ENCODE measurements at places on chromosomes 13 and 19. TPM values are rescaled to one million over a fixed set of nuclear protein-coding genes. Genes with fewer than 3 reads are reported as not detected.

DNA sequence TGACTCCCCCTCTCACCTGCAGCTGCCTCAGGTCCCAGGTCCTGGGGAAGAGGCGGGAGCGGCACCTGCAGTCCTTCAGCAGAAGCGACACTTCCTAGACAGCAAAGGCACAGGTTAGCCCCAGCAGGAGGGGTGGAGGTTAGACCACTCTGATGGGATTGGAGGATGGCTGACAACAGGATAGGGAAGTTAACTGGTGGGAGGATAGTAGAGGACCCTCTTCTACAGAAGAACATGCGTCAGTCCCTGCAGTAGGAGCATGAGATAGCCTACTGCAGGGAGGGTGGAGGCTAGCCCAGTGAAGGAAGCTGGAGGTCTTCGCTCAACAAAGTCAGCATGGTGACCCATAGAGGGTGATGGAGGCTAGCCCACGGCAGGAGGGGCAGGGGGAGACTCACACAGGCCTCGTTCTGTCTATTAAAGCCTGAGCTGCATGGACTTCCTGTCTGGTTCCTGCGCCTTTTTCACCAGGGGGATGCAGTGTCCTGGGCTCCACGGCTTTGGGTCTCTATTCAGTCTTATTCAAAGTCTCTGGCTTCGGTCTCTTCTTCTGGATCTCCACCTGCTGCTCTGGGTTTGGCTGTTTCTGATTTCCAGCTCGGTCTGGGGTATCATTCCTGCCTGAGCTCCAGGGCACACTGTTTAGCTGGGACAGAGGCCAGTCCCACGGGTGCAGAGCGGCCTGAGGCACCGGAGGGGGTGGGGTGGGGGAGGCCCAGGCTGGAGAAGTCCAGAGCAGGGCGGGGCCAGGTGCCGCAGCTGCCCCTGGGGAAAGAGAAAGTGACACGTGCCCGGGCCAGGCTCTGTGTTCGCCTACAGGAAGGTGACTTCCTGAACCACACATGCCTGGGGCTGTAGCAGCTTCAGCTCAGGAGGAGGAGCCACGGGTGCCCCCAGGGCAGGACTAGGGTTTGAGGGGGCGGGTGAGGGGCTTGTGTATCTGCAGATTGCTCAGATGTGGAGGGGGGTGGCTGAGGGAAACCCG lies 7.3 kb downstream of the IFNL3 start:
- DNase-seq: no peak

DNA sequence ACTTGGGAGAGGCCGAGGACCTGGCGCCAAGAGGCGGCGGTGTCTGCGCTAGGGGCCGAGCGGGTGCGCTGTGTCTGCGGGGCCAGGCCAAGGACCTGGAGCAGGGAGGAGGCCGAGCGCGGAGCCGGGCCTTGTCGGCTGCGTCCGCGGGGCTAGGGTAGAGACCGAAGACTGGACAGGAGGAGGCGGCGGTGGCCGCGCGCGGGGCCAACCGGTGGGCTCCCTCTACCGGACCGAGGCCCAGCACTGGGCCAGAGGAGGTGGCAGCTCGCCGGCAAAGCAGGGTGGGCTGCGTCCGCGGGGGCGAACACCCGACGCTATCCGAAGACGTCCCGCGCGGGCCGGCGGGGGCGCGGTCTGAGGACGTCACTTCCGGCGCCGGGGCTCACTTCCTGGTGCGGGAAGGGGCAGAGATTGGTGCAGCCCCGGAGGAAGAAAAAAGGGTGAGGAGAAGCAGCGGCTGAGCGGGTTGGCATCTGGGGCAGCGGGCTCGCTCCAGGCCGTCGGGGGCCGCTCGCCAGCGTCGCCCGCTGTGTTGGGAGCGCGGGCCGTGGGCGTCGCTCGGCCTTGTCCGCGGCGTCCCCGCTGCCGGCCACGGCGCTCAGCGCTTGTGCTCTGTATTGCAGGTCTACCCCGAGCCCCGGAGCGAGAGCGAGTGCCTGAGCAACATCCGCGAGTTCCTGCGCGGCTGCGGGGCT lies 38.3 kb downstream of the ARHGEF7 start:
- peak; percentile 97 for DNase-seq

FAAP24 gene
- total RNA-seq: 1.4 TPM

DNA sequence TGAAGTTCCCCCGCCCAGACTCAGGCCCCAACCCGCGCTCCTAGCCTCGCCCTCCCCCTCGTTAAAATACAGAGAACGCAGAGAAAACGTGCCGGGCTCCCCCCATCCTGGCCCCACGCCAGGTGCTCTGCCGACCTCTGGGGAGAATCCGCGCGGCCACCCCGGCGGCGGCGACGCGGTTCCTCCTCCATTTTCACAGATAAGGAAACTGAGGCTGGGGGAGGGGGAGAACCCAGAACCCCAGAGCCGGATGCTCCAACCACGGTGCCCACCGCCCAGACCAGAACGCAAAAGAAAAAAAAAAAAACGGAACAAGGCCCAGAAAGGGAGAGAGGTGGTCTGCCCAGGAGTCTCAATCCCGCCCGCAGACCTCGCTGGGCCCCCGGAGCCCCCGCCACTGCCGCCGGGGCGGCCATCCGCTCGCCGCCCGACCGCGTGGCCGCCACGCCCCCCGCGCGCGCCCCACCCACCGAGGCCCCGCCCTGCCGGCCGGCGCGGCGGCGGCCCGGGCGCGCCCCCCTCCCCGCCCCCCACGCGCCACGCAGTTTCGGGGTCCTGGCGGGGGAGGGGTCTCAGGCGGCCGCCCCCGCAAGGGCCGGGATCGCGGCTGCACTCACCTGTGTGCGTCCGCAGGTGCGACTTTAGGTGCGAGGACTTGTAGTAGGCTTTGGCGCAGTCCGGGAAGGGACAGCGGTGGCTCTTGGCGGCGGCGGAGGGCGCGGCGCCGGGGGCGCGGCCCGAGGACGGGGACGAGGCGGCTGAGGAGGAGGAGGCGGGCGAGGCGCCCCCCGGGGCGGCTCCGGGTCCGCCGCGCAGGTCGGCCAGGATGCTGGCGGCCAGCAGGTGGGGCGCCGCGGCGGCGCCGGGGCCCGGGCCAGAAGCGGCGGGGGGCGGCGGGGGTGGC lies 703 bp downstream of the KLF16 start:
- DNase-seq: peak; percentile 67

- no peak for DNase-seq
Observed at GRCh38 chr19:56660381-56661107, 11.0 kb downstream of the ZNF835 start.

DNA sequence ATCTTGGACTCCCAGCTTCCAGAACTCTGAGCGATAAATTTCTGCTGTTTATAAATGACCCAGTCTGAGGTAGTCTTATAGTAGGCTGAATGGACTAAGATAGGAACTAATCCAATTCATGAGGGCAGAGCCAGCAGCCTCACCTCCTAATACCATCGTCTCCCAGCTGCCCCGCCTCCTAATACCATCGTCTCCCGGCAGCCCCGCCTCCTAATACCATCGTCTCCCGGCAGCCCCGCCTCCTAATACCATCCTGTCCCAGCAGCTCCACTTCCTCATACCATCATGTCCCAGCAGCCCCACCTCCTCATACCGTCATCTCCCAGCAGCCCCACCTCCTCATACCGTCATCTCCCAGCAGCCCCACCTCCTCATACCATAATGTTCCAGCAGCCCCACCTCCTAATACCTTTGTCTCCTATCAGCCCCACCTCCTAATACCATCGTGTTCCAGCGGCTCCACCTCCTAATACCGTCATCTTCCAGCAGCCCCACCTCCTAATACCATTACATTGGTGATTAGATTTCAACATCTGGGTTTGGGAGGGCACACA lies 2.4 kb upstream of the ARGLU1 start:
- DNase-seq: peak; percentile 65

- no peak for DNase-seq
Observed at GRCh38 chr13:85545771-85546170, 253.4 kb downstream of the SLITRK6 start.

- DNase-seq: no peak
Observed at GRCh38 chr19:32977280-32977679, 5.2 kb downstream of the FAAP24 start.

CATSPERD gene
- total RNA-seq: not detected

DNA sequence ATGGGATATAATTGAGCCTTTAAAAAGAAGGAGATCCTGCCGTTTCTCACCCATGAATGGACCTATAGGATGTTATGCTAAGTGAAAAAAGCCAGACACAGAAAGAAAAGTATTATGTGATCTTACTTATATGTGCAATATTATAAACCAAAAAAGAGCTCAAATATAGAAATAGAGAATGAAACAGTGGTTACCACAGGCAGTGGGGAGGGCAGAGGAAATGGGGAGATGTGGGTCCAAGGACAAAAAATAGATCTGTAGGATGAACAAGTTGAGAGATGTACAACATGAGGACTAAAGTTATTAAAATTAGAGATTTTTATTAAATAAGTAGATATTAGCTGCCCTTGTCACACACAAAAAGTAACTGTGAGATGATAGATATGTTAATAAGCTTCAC lies 29.1 kb downstream of the TDRD3 start:
- no peak for DNase-seq

GRCh38 chr13:100892981-100893380 lies 218.4 kb upstream of the TMTC4 start:
- no peak for DNase-seq

SIAH3 gene
- 1.2 TPM for total RNA-seq

DNA sequence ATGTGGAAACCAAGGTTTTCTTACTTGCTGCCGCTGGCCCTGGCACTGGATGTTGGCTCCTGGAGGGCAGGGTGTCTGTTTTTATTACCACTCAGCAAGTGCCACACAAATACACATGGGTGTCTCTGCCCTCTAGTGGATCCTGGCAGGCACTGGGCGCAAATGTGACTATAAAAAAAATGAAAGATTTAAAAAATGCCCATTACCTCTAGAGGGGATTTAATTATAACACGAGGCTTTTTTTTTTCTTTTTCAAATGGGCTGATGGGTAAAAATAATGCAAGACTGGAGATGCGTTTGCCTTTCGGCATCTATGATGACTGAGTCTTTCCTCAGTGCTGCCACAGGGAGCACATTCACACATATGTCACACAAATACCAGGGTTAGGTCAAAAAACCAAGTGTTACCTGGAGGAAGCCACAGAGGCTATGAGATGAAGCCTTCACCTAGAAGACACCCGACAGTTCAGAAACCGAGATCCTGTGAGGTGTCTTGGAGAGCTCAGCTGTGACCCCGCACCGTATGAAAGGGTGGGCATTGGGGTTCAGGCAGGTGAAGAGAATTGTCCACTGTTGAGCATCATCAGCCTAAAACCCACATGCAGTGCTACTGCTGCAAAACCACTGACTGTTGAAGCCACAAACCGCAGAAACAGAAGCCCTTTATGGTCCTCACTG lies 25.7 kb downstream of the CHAMP1 start:
- no peak for DNase-seq

- DNase-seq: no peak
Observed at GRCh38 chr13:82356667-82357410, 1525.4 kb downstream of the SLITRK1 start.

- DNase-seq: no peak
Observed at GRCh38 chr19:8490873-8491272, 11.6 kb downstream of the PRAM1 start.

DNA sequence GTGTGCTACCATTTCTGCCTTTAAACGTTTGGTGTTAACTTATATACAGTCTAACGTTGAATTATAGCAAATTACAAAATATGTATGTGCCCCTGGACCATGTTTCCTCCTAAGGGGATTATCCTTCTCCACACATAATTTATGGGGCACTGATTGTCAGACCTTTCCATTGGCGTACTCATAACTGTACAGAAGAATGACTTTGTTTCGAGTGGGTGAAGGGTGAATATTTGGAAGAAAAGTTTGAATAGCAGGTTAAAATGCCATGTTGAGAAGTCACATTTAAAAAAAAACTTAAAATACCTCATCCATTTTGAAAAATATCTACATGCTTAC lies 58.8 kb downstream of the SLC10A2 start:
- DNase-seq: no peak

All from glutamatergic neuron (in vitro differentiated cells).